ENCODE measurements at places on chromosomes 1 and 21.

GRCh38 chr21:42491328-42491727 is 4.7 kb downstream of the RSPH1 start:
- no peak for DNase-seq

DNA sequence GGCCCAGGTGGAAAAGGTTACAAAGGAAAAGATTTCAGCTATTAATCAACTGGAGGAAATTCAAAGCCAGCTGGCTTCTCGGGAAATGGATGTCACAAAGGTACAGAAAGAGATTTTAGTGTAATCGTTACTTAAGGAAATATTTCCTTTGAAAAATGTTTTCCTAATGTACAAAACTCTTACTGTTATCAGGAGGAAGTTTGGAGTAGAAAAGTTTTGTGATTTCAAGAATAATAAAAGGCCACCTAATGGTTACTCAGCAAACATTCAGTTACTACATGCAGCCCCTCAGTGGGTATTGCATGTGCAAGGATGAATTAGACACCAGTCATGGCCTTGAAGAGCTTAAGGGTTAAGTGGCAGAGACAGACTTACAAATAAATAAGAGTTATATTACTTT is 85.2 kb downstream of the SDCCAG8 start:
- no peak for DNase-seq

GRCh38 chr1:5928714-5929400 is 63.4 kb downstream of the NPHP4 start:
- no peak for DNase-seq

DNA sequence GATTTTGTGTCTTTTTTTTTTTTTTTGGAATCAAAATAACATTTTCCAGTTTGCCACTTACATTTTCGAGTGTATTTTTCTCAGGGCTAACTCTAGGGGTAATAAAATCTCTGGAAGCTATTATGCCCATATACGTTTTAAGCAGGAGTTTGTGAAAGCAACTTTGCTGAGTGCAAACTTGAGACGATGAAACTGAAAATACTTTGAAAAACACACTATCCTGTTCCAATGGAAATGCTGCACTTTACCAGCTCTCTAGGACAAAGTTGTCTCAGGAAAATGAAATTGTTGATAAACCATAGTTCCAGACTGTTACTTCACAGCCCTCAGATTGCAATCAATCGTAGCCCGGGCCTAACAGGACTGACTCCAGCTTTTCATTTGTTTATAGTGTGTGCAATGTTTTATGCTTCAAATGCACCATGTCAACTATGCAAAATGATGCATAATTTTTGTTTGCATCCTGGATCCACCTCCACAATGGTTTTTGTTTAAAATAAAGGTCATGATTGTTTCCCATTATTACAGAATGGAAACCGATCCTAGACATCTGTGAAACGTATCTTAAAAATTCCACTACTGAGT is 220.6 kb upstream of the PKN2 start:
- DNase-seq = no peak

GRCh38 chr1:48003741-48004531 is 6.8 kb upstream of the TRABD2B start:
- DNase-seq = no peak

GRCh38 chr21:33067457-33067856 is 2.5 kb upstream of the OLIG1 start:
- DNase-seq = no peak

- no peak for DNase-seq
These were observed 37.7 kb upstream of the DDAH1 start for GRCh38 chr1:85502625-85503083.

GRCh38 chr1:205652984-205653383 is 21.2 kb upstream of the ELK4 start:
- no peak for DNase-seq

DNA sequence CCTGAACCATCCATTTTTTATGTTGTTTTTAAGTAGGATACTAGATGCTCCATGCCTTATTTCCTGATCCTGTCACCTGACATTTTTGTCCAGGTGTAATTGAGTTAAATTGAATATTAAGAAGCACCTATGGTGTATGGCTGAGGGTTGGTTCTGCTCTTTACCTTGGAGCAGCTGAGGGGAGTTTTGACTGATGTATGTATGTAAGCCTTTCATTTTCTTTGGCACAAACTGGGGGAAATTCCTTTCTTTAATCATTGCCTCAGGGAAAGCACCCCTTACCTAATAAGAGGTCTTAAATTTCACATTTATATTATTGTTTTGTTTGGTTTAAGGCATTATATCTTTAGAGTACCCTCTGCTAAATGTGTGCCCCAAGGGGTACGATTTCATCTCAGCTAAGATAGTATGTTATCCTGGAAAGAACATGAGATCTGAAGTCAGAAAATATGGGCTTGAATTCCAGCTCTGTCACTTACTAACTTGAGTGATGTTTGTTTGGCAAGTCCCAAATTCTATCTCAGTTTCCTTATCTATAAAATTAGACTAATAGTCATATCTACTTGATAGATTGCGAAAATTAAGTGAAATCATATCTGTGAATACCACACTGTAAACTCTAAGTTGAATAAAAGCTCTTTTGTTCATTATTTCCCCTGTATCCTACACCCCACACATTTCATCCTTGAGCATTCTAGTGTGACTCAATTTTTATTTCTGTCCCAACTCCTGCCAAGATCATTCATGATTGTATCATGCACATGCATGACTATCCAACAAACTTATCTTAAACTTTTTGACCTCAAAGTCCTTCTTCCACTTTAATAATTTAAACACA is 57.7 kb upstream of the NUF2 start:
- DNase-seq = no peak

DNA sequence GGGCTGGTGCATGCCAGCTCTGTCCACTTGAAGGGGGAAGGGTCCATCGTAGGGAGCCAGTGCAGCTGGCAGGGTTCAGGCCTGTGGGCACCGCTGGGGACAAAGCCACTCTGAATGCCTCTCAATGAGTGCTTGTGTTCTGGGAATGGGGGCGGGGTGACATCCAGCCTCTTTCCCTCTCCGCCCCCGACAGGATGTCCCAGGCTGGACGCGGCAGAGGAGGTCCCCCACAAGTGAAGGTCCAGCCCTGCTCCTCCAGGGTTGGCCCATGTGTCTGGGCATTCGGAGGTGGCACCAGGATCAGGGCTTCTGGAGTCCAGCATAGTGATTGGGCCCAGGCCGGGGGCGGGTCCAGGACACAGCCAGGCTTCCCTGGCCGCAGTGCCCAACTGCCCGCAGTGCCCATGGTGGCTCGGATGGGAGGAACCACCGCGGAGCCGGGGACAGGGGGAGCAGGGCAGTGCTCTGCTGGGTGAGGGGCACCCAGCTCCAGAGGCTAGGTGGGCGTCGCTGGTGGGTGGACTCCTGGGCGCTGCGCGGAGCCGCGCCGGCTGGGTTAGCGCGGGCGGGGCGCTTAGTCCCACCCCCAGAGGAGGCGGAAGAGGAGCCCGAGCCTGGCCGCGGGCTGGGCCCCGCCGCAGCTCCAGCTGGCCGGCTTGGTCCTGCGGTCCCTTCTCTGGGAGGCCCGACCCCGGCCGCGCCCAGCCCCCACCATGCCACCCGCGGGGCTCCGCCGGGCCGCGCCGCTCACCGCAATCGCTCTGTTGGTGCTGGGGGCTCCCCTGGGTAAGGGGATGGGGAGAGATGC is at the start of gene SHISA4:
SHISA4 (plus strand) TSS at position 617 of the 808 bp plus-strand sequence; CDS start at position 714, 97 bp downstream.
- DNase-seq = peak; percentile 50

DNA sequence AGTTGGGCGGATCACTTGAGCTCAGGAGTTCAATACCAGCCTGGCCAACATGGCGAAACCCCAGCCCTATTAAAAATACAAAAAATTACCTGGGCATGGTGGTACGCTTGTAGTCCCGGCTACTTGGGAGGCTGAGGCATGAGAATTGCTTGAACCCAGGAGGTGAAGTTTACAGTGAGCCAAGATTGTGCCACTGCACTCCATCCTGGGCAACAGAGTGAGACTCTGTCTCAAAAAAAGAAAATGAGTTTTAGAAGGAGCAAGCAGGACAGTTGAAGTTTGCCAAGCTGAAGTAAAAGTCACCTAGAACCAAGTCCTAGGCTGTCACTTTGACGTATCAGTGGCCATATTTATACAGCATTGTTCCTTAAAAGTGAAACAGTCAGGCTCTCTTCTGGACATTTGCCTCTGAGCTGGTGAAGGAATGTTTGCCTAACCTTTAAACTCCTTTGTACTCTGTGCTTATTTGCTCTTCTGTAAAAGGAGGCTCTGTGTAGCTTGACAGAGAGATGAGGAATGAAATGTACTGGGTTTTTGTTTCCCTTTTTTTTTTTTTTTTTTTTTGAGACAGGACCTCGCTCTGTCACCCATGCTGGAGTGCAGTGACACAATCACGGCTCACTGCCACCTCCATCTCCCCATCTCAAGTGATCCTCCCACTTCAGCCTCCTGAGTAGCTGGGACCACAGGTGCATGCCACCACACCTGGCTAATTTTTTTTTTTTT is 2.8 kb downstream of the RAB4A start:
- DNase-seq = no peak

DNA sequence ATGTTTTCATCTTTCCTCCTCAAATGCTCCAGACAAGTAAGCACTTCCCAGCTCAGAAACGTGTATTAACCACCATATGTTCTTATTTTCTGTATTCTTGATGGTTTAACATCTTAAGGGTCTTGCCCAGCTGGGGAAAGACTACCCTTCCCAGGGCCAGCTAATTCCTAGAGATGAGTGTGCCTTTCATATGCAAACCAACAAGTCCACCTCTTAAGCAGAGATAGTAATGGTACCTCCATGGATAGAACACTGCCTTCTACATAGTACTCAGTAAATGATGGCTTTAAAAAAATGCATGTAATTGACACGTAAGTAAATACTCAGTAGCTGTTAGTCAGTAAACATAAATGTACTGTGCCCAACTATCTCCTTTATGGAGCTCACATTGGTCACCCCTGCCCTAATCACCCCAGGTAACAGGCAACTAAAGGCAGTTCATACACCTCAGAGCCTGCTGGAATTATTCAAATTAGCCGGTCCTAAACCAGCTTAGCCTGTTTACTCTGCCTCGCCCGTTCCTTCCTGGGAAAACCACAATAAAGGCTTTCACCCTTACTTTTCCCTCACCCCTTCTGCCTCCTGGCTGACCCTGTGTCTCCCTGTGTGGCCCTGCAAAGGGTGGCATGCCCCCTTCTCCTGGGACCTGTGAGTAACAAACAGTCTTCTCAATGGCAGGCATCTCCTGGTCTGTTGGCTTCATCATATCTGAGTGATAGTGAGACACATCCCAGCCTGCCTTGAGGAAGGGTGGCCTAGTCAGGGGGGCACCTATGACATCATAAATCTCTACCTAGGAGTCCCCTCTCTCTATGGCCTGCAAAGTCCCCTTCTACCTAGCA is 40.1 kb upstream of the KLHDC7A start:
- DNase-seq = no peak

- peak; percentile 32 for DNase-seq
These were observed 30.8 kb upstream of the PTGFRN start for GRCh38 chr1:116878804-116879477.

GRCh38 chr1:245991266-245991665 is 515.8 kb downstream of the SMYD3 start:
- no peak for DNase-seq

GRCh38 chr1:47545912-47546483 is 108.2 kb downstream of the FOXD2 start:
- DNase-seq = no peak

- no peak for DNase-seq
These were observed 51.1 kb downstream of the RIPK4 start for GRCh38 chr21:41715649-41716281.

GRCh38 chr1:202623075-202623474 is 87.2 kb downstream of the SYT2 start:
- no peak for DNase-seq

GRCh38 chr21:32878661-32879060 is 107.1 kb upstream of the PAXBP1 start:
- DNase-seq = no peak

GRCh38 chr1:920521-920920 is 3.2 kb upstream of the SAMD11 start:
- no peak for DNase-seq

- DNase-seq = no peak
These were observed 46.6 kb upstream of the TTC34 start for GRCh38 chr1:2848006-2848670.

DNA sequence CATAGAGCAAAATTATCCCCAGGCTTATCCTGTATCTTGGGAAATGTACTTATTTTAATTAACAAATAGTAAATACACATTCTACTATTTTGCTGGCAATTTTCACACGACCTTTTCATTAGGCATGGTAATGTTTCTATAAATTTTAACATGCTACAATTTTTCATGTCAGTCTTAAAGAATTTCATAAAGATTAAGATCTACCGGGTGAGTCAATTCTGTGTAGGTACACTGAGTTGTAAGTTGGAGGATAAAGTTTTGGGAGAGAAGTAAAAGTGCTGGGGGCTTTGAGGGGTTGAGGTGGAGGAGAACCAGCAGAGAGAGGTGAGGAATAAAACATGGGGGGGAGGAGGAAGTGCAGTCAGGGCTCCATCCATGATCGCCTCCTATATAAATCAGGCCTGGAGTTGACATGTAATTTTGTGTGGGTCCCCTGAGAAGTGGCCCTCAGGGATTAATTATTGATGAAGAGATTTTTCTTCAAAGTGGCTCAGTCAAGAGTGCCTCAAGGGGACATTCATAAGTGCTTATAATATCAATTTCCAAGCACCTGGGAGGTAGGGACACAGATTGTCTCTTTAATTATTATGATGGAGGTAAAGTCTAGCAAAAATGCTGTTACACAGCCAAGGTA is 7.2 kb downstream of the DPYD start:
- DNase-seq = no peak

- DNase-seq = no peak
These were observed 129.0 kb upstream of the KLHDC7A start for GRCh38 chr1:18351735-18352134.

DNA sequence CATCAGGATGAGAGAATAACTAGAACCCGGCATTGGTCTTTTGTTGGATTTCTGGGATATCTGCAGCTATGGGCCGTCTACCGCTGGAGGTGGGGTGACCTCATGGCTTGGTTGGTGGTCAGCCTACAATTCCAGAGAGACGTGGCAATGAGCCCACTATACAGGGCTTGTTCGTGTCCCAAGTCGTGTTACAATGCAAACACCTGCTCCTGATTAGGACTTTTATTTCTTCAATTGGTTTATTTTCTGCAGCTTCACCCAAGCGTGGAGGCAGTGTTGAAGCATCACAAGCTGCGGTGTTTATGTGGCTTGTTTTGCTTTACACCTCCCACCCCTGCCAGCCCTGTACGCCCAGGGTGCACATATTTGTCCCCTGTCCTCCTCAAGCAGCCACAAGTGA is 211.7 kb upstream of the TMEM51 start:
- DNase-seq = no peak

- DNase-seq = no peak
These were observed 45.1 kb downstream of the TRIM11 start for GRCh38 chr1:228361314-228362140.

DNA sequence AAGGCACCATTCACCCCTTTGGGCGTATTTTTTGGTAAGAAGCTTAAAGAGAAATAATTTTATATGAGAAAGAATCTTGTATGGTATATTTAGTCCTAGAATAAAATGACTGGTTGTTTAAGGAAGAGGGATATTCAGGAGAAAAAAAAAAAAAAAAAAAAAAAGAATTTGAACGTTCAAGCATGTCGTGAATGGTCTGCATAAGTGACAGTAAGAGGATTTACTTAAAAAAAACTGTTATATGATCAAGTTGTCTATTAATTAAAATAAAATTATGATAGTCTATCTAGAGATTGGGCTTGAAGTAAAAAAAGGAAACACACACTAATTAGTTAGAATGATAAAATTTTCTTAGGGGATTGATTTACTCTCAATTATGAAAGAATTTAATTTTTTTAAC is 11.7 kb upstream of the OR14I1 start:
- DNase-seq = no peak

- no peak for DNase-seq
These were observed 93.6 kb downstream of the NFIA start for GRCh38 chr1:61175976-61176375.
